ENCODE measurements at places on chromosomes 2 and 18.

DNA sequence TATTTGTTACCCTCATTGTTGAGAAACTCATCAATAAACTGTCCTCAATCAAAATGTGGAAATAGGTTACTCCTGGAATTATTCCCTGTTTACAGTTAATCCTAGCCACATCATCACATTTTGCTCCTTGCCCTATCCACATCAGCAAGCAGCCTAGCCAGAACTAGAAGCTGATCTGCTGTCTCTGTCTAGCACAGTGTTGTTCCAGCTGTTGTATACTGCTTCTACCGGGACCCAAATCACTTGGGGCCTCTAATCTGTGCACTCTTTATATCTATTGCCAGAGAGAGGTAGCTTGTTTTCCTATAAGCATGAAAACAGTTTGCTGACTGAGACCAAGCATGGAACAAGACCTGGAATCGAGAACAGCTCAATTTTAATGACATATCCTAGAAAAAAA, 196.2 kb upstream of the SP5 start:
- no peak for DNase-seq

DNA sequence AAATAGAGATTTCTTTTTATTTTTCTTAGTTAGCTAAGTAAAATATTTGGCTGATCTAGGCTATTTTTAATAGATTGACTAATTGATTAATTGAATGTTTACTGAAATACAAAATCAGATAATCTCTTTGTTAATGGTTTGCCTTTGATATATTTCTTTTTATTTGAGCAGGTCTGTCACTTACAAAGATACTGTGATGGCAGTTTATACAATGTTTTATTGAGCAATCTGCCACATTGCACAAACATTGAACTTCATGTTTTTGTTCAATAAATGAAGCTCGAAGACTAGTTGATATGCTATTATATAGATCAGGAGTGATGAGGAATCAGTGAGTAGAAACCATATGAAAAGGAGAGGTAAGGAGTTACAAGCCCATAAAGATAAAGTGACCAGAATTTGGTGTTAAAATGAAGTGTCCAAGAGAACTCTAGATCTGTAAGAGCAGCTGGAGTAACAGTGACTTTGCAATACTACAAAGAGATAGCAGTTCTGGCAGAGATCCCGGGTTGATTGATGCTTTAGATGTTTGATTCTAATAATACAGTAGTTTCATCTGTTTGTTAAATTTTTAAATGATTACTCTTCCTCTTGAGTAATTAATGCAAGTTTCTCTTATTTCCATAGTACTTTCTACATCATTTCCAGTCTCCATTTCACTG, 574.2 kb downstream of the CCDC85A start:
- DNase-seq = no peak

DNA sequence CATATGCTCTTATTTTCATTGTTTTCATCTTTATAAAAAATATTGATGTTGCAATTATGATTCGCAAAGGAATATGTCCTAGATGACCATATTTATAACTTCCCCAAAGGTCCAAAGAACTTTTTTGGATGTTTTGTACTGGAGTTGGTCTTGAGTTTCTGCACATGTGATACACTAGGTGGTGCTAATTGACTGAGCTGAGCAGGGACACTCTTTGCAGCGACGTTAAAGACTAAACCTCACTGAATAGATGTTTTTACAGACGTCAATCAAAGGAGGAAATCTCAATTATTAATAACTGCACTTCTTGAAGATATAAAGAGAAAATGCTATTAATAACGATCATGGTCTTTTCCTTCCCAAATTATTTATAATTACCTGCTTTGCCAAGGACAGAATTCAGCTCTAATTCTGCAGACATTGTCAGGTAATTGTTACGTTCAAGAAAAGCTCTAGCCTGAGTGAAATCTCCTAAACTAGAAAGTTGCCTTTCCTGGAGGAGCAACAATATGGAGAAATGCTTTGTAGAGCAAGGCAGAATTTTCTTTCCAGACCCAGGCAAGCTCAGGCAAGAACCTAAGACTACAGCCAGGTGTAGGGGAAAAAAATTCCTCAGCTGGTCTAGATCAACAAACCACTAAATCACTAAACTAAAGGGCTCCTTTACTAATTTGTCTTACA, 119.3 kb upstream of the RBBP8 start:
- DNase-seq = no peak

- DNase-seq = peak; percentile 69
Measured at GRCh38 chr2:98909317-98910211, 26.5 kb downstream of the CRACDL start.

- DNase-seq = no peak
Measured at GRCh38 chr18:45954070-45954934, 12.8 kb downstream of the EPG5 start.

- DNase-seq = no peak
Measured at GRCh38 chr2:17470855-17471641, 47.2 kb downstream of the RAD51AP2 start.

- no peak for DNase-seq
Measured at GRCh38 chr2:20617081-20617575, 33.8 kb downstream of the HS1BP3 start.

DNA sequence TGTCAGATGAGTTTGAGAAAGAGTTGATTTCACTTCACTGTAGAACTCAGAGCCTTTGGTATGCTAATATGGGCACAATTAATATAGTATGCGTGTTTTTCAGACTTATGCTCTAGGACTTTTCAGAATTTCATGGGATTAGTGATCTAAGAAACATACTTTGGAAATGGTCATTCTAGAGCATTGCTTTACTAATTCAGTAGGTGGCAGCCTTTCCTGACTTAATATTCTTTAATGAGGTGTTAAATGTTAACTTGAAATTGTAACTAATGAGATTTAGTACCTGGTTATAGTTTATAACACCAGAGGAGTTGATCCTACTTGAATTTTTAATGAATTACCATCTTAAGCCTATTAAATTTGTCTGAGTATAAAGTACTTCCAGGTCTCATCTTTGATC, 28.4 kb downstream of the ACTR2 start:
- no peak for DNase-seq

- DNase-seq = no peak
Measured at GRCh38 chr2:98771264-98771663, 40.3 kb upstream of the MGAT4A start.

- DNase-seq = no peak
Measured at GRCh38 chr18:12015416-12016062, 34.2 kb downstream of the IMPA2 start.

- no peak for DNase-seq
Measured at GRCh38 chr2:21123473-21124393, at the start of gene TDRD15. TSS of gene TDRD15 (plus strand) at chr2:21123968. CDS start at chr2:21137468, 13,500 bp downstream.

GRCh38 chr2:239309398-239310245, 91.2 kb downstream of the HDAC4 start:
- DNase-seq = no peak

DNA sequence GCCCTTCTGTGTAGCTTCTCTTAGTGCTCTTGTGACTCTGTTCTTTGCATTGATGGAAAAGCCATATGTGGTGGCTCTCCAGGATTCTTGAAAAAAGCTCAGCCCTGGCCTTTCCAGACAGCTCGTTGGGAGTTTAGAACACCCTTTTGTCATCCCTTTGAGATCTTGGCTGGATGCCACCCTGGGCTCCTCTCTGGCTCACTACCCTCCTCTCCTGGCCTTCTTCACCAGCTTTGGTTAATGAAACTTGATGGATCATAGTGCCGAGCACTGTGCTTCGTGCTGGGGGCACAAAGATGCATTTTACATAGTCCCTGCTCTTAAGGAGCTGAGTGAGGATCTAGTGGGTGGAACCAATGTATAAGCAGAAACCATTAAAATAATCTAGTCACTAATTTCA, 15.6 kb upstream of the FHOD3 start:
- DNase-seq = no peak

- no peak for DNase-seq
Measured at GRCh38 chr2:46988733-46989481, 73.3 kb upstream of the MCFD2 start.

DNA sequence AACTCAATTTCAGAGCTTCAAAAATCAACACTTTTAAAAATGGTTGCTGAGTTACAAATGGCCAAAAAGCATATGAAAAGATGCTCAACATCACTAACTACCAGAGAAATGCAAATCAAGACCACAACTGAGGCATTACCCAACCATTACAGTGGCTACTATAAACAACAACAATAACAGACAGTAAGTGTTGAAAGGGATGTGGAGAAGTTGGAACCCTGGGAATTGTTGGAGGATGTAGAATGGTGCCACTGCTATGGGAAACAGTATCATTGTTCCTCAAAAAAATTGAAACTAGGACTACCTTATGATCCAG, 173.3 kb upstream of the SPRED2 start:
- no peak for DNase-seq

- no peak for DNase-seq
Measured at GRCh38 chr18:54950221-54950620, 9.0 kb downstream of the CCDC68 start.

GRCh38 chr18:23536204-23536603, 32.9 kb downstream of the RMC1 start:
- DNase-seq = no peak

DNA sequence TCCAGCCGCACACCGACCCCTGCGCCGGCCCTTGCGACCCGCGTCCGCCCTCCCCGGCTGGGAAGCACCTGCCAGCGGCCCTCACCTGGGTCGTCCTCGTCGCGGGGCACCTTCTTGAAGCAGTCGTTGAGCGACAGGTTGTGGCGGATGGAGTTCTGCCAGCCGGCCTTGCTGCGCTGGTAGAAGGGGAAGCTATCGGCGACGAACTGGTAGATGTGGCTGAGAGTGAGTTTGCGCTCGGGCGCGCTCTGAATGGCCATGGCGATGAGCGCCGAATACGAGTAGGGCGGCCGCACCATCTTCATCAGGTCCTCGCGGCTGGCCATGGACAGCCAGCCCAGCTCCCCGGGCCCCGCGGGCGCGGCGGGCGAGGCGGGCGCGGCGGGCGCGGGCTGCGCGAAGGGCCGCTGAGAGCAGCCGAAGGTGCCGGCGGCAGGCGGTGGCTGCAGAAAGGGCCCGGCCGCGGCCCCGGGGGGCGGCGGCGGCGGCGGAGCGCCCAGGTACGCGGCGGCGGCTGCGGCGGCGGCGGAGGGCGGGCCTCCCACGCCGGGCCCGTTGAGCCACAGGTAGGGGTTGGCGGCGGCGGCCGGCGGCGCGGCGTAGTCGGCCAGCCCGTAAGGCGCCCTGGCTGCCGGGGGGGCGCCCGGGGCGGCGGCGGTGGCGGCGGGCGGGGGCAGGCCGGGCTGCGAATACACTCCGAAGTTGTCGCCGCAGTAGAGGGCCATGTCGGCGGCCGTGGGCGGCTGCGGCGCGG, 505 bp downstream of the FOXI3 start:
- DNase-seq = peak; percentile 28

DNA sequence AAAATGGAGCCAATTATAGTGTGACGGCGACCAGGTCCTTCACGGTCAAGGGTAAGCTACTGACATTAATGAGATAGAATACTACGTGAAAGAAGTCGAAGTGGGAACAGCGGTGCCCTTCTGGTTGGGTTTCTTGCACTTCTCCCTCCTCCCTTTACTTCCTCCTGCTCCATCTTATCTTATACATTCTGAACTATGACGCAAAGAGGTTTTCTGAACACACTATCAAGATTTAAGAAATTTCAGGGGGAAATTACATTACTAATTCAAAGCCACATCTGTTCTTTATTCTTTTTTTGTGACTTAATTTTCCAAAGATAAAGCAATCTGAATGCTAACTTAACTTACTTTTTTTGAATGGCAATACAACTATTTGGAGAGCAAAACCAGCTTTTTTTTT, 14.8 kb upstream of the IL18R1 start:
- no peak for DNase-seq

DNA sequence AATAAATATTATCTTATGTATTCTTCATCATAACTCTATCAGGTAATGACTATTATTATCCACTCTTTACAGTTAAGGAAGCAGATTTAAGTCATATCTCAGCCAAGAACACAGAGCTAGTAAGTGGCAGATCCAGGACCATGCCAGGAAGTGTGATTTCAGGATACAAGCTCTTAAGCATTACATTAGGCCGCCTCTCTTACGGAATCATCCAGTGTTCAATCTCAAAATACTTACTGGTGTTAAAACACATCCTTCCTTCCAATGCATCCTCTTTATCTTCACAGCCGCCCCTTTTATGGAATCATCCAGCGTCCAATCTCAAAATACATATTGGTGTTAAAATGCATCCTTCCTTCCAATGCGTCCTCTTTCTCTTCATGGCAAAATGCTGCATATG, 14.7 kb upstream of the RGPD4 start:
- DNase-seq = no peak

DNA sequence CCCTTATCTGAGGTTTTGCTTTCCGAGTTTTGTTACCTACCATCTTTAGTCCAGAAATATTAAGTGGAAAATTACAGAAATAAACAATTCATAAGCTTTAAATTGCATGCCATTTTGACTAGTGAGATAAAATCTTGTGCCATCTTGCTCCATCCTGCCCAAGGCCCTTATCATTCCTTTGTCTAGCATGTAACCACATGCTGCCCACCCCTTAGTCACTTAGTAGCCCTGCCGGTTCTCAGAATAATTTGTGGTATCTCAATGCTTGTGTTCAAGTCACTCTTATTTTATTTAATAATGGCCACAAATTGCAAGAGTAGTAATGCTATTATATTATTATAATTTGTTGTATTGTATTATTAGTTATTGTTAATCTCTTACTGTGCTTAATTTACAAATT, 36.8 kb upstream of the VPS54 start:
- DNase-seq = no peak

GRCh38 chr2:8086357-8086756, 595.5 kb upstream of the ID2 start:
- no peak for DNase-seq

GRCh38 chr2:50379351-50379750, 652.6 kb downstream of the NRXN1 start:
- DNase-seq = no peak

DNA sequence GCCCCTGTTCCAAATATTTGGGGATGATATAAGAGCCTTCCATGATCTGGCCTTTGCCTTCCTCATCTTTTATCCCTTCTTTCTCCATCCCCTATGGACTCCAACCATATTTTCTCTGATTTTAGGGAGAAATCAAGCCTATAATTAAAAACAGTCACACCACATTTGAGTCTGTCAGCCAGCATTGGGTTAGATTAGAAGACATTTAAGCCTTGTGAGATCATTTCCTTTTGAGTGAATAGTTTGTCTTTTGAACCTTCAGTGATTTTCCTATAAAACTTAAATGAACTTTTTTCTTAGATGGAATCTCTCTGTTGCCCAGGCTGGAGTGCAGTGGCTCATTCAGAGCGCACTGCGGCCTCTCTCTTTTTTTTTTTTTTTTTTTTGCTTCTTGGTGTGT, 7.6 kb upstream of the C18orf32 start:
- DNase-seq = no peak

Measured in progenitor cell of endocrine pancreas (in vitro differentiated cells).